ENCODE measurements at places on chromosomes 1 and 21.
A peak's percentile ranks its signal among the peaks of the same experiment; 100 is the strongest.

- DNase-seq: no peak
These were observed 78.7 kb upstream of the VAV3 start for GRCh38 chr1:108043707-108044106.

DNA sequence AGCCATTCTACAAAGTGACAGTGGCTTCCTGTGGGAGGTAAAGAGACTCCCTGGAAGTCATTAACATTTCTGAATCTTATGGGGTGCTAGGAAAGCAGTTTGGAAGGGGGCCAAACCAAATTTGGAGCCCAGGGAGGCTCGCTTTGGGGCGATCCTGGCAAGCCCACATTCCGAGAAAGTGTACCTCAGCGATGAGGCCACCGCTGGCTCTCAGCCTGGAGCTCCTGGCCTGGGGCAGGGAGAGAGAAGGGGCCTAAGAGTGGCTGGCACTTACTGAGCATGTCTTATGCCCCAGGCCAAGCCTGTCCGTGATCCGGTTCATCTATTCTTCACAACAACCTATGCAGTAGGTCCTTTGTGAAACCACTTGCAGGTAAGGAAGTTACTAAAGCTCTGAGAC, 98.8 kb downstream of the CCDC185 start:
- no peak for DNase-seq

GRCh38 chr1:28893403-28894102, 20.8 kb upstream of the EPB41 start:
- no peak for DNase-seq

GRCh38 chr1:194568610-194569009, 1382.2 kb upstream of the B3GALT2 start:
- no peak for DNase-seq

GRCh38 chr1:63669151-63669961, 76.1 kb downstream of the PGM1 start:
- no peak for DNase-seq

GRCh38 chr21:36072453-36073162, 2.8 kb downstream of the CBR1 start:
- no peak for DNase-seq

DNA sequence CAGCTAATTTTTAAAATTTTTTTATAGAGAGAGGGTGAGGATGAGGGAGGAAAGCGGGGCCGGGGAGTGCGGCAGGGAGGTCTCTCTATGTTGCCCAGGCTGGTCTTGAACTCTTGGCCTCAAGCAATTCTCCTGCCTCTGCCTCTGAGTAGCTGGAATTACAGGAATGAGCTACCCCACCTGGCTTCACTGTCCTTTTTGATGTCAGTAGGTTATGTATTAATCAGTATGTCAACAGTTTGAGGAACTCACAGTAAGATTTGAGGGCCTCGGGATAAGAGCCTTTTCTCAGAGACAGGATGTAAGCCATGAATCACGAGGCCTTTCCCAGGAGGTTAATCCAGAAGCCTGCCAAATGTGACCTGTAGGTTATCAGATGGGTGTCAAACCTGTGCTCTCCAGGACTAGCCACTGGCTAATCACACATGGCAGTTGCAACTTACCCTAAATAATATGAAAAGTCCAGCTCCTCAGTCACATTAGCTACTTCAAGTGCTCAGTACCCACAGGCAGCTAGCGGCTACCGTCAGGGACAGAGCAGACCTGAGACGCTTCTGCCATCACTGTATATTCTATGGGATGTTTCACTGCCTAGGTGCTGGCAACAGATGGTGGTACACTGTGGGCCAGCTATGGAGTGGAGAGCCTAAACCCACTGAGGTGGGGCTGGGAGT, 33.1 kb downstream of the TRIM67 start:
- DNase-seq: no peak

GRCh38 chr1:154414606-154415005, 9.5 kb downstream of the IL6R start:
- no peak for DNase-seq

DNA sequence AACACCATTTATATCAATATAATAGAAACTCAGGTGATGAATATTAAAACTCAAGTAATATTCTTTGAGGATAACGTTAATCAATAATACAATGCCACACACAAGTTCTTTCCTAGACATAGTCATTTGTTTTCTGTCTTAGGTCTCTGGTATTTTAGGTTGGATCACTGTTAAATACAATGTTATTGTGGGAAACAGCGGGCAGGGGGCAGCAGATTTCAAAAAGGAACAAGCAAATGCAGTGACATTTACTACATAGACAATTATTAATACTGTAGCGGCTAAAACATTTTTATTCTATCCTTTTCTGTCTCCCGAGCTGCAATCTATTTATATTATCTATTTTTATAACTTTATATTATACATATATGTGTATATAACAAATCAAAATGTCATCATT, 186.4 kb upstream of the ZNHIT6 start:
- DNase-seq: no peak

DNA sequence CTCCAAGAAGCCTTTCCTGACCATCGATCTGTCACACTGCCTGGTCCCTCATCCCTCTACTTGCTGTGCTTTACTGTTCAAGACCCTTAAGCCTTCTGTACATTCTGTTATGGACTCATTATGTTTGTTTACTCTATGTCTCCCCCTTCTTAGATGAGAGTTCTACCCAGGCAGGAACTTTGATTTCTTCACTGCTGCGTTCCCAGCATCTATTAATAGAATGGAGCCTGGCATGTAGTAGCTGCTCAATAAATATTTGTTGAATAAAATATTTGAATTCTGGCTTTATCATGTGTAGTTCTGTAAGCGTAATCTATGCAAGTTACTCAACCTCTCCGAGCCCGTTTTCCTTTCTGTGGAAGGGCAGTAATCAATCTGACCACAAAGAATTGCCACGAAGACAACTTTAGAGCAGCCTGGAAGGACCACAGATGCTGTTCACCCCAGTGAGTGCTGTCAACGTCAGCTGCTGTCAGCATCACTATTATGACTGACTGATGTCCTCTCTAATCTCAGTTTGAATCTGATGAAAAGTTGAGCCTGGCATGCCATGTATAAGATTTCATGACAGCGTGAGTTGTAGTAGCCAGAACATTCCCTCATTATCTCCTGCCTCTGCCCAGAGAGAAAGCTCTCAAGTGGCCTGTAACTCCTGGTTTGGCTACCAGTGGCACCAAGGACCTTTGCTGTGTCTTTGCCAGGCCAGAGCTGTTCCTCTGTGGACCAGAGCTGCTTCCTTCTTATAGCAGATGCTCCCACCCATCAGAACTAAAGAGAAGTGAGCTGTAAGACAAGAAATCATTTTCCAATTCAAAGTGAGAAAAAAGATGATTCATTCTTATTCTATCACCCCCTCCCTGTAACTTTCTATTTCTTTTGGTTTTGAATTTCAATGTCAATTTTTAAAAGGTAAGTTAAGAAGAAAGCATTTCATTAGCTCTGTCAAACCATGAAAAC, 94.5 kb downstream of the PRDM2 start:
- DNase-seq: no peak

GRCh38 chr1:45574105-45574626, 9.7 kb upstream of the NASP start:
- DNase-seq: no peak

DNA sequence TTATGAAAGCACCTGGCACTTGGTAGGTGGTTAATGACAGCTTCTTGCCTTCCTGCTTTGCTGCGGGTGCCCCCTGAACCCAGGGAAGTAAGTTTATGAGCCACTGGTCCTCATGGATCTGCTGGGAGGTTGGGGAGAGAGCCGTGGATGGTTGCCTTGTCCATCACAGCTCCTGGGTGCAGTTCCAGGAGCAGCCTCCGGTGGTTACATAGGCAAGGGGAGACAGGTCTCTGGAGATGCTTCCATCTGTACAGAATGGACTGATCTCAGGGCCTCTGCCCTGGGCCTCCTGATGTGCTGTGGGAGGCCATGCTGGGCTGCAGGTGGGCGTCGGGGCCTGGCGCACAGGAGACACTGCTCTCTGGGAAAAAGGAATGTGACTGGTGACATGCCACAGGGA, 31.6 kb upstream of the ARHGEF10L start:
- DNase-seq: no peak

- DNase-seq: peak; percentile 0
These were observed 1.6 kb upstream of the AJAP1 start for GRCh38 chr1:4652631-4653327.

- no peak for DNase-seq
These were observed 48.4 kb upstream of the DNAJC6 start for GRCh38 chr1:65260851-65261473.

- DNase-seq: no peak
These were observed 51.0 kb downstream of the KIAA0319L start for GRCh38 chr1:35505911-35506798.

GRCh38 chr1:235127203-235127602, 1.4 kb downstream of the TOMM20 start:
- no peak for DNase-seq

GRCh38 chr1:97097404-97097925, 375.9 kb downstream of the PTBP2 start:
- no peak for DNase-seq

DNA sequence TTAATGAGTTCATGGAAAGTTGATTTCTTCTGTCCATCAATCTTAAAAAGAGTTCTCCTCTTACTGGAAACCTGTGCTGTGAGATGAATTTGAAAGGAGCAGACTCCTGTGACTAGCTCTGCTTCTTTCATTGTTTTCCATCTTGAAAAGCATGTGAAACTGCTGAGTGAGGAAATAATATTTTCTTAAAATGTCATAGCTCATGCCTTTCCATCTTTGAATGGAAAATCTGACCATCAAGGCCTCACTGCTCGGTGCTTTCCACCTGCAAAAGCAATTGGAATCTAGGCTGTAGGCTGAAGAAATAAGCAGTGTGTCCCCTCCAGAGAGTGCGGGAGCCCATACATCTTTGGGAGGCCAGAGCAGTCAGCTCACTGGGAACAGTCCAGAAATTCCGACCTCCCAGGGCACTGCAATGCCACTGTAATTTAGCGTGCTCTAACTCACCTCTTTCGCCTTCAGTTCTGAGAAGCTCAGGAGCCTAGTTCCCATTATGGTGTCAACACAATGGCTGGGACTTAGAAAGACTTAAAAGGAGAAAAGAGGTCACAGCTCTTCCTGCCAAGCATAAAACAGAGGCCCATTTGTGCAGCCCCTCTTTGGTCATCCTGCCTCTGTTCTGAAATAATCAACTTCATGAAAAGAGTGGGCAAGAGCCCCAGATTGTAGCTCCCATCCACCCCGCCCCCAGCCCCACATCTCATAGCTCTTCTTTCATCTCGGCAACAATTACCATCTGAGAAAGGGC, 50.4 kb upstream of the F3 start:
- no peak for DNase-seq

GRCh38 chr21:44757731-44758130, 43.9 kb downstream of the UBE2G2 start:
- no peak for DNase-seq

DNA sequence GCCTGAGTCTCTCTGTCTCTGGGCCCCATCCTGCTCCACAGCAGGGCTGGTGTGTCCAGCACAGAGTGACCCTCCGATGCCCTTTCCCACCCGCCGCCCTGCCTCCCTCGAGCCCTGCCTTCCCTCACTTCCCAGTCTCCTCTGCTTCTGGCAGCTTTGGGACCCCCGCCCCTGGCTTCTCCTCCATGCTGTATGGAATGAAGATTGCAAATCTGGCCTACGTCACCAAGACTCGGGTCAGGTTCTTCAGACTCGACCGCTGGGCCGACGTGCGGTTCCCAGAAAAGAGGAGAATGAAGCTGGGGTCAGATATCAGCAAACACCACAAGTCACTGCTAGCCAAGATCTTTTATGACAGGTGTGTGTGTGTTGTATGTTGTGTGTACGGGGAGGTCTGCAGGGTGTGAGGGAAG, 14.3 kb downstream of the MOV10 start:
- DNase-seq: no peak

Measured in SHP77 treated with DMSO at 0.1 percent for 48 hours (cell line).